NCI-H460 (cell line): ENCODE measurements at places on chromosomes 5 and 9. TPM values are rescaled to one million over a fixed set of nuclear protein-coding genes. Genes with fewer than 3 reads are reported as not detected.

The SLC1A1 gene
- 0.10 TPM in 1 of 2 replicates, not detected in the other for total RNA-seq

The RANBP6 gene
- 14.5 and 16.0 TPM in 2 replicates for total RNA-seq

The CENPK gene
- 40.0 and 44.0 TPM in 2 replicates for total RNA-seq

The SLC45A2 gene
- not detected in 2 replicates for total RNA-seq

The GRM6 gene
- not detected in 2 replicates for total RNA-seq

The CEMIP2 gene
- total RNA-seq, result 21.2 and 22.1 TPM in 2 replicates

The WDR38 gene
- total RNA-seq, result not detected in 2 replicates

The NFIB gene
- total RNA-seq, result 20.8 and 21.6 TPM in 2 replicates

The PCDHB15 gene
- 0.12 and 0.20 TPM in 2 replicates for total RNA-seq

The N4BP3 gene
- total RNA-seq, result 0.27 and 0.38 TPM in 2 replicates

The NEURL1B gene
- 2.3 and 2.4 TPM in 2 replicates for total RNA-seq

The BRINP1 gene
- total RNA-seq, result 0.30 TPM in 1 of 2 replicates, not detected in the other

The SLC34A1 gene
- total RNA-seq, result not detected in 2 replicates

The SLC6A19 gene
- total RNA-seq, result not detected in 2 replicates

The PNPLA7 gene
- total RNA-seq, result 0.10 and 0.26 TPM in 2 replicates

The ANXA2R gene
- total RNA-seq, result 4.6 TPM in 2 replicates

The RPL37 gene
- 4,417 and 5,544 TPM in 2 replicates for total RNA-seq

The NUTM2G gene
- total RNA-seq, result not detected in 2 replicates

The PCDHA1 gene
- total RNA-seq, result 0.07 and 0.12 TPM in 2 replicates

The SPINK7 gene
- not detected in 2 replicates for total RNA-seq

The GPR107 gene
- total RNA-seq, result 20.6 and 35.8 TPM in 2 replicates

The RBM22 gene
- 47.1 and 53.6 TPM in 2 replicates for total RNA-seq

The TGFBR1 gene
- 78.3 and 85.6 TPM in 2 replicates for total RNA-seq

The SLC9A3 gene
- total RNA-seq, result 9.1 and 10.5 TPM in 2 replicates

The PCDHGC4 gene
- total RNA-seq, result 0.12 TPM in 2 replicates

The MEF2C gene
- 26.5 and 29.8 TPM in 2 replicates for total RNA-seq

The YTHDC2 gene
- 12.0 and 16.5 TPM in 2 replicates for total RNA-seq

The LHX3 gene
- total RNA-seq, result 0.07 TPM in 1 of 2 replicates, not detected in the other

The RNF224 gene
- total RNA-seq, result not detected in 2 replicates

The KCNN2 gene
- 0.23 TPM in 1 of 2 replicates, not detected in the other for total RNA-seq

The CNTNAP3B gene
- total RNA-seq, result 0.46 and 0.67 TPM in 2 replicates

The GPRIN1 gene
- 1.5 and 2.0 TPM in 2 replicates for total RNA-seq

The GLRA1 gene
- total RNA-seq, result not detected in 2 replicates
